Caudate nucleus (tissue), 63 donors: ENCODE measurements at places on chromosomes 3 and 15.

DNA sequence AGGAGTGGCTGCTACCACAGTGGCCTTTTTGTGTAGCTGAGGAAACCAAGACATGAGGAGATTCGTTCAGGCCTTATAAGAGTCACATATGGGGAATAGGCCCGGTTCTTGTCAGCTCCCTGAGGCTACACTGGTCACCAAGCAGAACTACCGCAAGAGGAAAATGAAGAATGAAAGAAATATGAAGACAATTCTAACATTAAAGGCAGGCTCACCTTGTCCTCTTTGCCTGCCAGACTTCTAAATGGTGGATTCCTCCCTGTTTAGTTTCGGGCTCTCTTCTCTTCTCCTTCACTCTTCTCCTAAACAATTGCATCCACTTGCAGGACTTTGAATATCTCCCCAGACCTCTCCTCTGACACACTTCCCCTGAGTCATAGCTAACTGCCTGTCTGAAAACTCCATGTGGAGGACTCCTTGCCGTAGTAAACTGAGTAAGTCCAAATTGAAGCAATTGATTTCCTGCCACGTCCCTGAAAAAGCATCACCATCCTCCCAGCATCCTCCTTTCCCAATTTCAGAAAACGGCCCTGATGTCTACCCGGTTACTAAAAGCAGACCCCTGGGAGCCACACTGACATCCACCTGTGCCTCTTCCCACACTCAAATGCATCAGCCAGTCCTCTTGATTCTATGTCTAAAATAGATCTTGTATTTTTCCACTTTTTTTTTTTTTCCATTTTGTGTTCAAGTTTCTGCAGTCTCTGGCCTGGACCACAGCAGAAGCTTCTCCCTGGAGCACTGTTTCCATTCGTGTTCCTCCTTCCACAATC is 30.3 kb upstream of the VEPH1 start:
- no peak for DNase-seq

DNA sequence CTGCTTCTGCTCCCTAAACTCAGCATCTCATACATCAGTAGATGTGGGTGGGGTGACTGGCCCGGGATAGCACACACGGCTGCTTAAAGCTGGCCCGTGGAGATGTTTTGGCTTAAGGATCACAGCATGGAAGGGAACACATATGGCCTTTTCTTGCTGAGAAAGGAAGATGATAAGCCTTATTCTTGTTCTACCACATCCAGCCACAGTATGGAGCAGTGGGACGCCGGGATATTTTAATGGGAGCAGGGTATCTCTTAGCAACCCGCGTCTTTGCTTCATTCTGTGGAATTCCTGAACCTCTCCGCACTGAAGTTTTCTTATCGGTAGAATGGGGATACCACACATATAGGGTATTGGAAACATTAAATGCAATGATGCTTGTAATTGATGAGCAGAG is 94.1 kb upstream of the PROK2 start:
- no peak for DNase-seq

DNA sequence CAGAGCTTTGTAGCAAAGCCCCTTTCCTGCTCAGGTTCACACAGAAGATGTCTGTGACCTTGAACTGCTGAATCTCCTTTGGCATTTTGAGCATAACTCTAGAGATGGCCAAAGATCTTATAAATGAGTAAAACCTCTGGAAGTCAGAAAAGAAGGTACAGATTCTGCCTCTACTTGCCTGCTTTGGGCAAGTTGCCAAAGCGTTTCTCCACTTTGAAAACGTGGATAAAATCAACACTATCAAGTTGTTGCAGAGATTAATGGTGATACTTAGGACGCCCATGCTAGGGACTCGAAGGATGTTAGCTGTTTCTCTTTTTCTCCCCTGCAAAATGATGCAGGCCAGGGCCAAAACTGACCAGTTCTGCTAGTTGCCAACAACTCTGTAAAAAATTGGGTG is 68.0 kb upstream of the CMTM7 start:
- no peak for DNase-seq

- no peak for DNase-seq
Observed at GRCh38 chr3:10707400-10708215, 108.4 kb upstream of the SLC6A11 start.

DNA sequence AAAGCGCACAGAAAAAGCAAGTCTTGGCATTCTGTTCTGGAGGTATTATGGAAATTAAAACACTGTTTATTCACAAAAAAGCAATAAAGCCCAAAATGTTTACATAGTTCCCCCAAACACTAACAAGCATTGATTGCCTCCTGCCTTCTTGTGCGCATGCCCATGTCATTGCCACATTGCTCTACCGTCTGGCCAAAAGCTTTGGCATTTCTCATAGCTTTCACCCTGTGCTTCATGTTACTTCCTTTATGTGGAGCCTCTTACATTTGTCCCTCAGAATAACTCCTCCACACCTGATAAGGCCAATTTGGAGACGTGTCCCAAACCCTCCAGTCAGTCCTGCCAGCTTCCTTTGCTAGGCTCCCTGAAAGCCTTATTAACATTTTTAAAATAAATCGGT is 680.8 kb downstream of the GBE1 start:
- DNase-seq: no peak

DNA sequence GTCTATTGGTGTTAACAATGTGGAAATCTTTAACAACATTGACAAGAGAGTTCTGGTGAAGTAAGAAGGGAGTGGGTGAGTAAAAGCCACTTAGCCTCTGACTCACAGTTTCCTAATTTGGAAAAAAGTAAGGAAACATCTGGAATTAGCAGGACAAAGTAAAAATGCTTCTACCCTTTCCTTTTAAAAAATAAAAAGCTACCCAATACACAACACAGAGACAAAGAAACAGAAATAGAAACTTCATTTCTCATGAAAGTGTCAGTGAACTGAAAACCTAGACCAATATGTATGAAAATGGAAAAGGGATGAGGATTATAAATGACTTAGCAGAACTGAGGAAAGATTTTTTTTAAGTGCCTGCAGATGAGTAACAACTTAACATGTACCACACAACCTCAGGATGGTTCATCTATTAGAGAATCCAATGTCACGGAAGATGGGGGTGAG is 65.4 kb downstream of the SSR3 start:
- DNase-seq: no peak

- no peak for DNase-seq
Observed at GRCh38 chr15:66654361-66654738, 47.7 kb upstream of the SMAD6 start.

GRCh38 chr15:36545467-36545992 is 33.9 kb upstream of the CDIN1 start:
- no peak for DNase-seq

- DNase-seq: no peak
Observed at GRCh38 chr3:16366581-16366980, 101.6 kb downstream of the OXNAD1 start.
